Globus pallidus (tissue), 1 donor: ENCODE measurements at places on chromosomes 6 and 20.

- no peak for DNase-seq
These were observed 11.1 kb downstream of the COL11A2 start for GRCh38 chr6:33181141-33181540.

DNA sequence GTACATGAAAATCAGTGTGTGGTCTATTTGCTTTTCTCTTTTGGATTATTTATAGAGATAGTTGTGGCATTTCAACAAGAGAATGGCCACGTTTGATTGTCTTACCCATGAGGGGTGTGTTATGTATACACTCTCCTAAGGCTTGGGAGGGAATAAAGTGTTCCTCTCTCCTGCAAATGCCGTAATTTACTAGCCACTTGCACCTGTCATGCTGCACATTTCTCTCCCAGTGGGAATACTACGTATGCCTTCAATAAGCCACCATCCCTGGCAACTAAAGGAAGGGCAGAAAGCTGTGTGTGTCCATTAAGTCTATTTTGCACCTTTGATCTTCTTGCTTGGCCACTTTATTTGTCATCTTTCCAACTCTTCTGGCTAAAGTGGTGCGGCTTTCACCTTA is 541.2 kb downstream of the QKI start:
- no peak for DNase-seq

- DNase-seq, result no peak
These were observed 1.8 kb downstream of the RALGAPA2 start for GRCh38 chr20:20710443-20711315.

DNA sequence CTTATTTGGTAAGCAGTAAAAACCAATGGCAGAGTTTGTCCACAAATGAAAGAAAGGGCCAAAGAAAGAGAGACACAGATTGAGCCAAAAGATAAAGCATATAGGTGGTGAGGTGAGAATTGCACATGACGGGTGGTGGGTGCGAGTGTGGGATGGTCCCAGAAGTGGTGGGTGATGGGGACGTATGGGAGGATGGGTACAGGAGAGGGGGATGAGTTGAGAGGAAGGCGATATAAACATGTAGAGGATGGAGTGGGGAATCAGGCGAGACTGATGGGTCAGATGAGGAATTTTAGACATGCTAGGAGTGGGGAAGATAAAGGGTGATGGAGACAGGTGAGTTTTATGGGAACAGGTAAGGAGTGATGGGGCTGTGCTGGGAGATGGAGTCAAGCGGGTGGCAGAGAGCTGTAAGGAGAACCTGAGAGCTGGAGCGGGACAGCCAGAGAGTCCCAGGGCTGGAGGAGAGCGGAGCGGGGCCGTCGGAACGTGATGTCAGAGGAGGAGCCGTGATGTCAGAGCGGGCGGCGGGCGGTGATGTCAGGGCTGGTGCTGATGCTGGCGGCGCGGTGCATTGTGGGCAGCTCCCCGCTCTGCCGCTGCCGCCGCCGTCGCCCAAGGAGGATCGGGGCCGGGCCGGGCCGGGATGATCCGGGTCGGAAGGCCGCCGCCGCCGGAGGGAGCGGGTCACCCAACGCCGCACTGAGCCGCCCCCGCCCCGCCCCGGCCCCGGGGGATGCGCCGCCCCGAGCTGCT is at the start of gene TTBK1:
Gene TTBK1, plus strand, starts transcription at position 574 of the 756 bp plus-strand sequence. CDS start 3,180 bp downstream, outside the sequence.
- DNase-seq, result peak; percentile 29

DNA sequence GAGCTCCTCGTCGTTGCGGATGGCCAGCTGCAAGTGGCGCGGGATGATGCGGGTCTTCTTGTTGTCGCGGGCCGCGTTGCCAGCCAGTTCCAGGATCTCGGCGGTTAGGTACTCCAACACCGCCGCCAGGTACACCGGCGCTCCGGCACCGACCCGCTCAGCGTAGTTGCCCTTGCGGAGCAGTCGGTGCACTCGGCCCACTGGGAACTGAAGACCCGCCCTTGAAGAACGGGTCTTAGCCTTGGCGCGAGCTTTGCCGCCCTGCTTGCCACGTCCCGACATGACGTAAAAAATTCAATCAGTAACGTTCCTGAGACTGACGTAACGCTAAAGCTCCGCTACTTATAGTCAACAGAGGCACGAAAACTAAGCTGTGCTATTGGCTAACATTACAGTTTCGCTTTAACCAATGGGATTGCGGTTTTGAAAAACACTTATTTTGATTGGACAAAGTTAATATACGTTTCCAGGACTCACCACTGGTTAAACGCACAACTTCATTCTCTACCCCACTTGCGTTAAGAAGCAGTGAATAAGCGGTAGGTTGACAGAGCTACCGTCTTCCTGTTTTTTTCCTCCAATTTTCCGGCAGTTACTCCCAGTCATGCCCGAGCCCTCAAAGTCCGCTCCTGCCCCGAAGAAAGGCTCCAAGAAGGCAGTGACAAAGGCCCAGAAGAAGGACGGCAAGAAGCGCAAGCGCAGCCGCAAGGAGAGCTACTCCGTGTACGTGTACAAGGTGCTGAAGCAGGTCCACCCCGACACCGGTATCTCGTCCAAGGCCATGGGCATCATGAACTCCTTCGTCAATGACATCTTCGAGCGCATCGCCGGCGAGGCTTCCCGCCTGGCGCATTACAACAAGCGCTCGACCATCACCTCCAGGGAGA is 73.9 kb downstream of the OR2B2 start:
- peak; percentile 87 for DNase-seq
